ENCODE measurements at places on chromosomes 1 and 21.

DNA sequence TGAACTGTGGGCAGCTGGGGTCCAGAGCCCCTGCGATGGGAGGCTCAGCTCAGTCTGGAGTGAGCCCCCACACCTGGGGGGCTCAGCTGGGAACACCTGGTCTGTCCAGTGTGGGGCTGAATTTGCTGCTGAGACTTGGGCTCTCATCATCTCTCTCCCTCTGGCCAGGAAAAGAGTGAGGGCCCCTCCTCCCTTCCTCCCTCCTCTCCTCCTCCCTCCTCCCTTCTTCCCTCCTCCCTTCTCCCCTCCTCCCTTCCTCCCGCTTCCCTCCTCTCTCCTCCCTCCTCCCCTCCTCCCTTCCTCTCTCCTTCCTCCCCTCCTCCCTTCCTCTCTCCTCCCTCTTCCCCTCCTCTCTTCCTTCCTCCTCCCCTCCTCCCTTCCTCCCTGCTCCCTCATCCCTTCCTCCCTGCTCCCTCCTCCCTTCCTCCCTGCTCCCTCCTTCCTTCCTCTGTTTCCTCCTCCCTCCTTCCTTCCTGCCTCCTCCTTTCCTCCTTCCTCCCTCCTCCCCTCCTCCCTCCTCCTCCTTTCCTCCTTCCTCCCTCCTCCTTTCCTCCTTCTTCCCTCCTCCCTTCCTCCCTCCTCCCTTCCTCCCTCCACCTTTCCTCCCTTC is 23.5 kb upstream of the PEX10 start:
- DNase-seq: no peak

- DNase-seq: no peak
These were observed 29.4 kb upstream of the SOD1 start for GRCh38 chr21:31629972-31630711.

DNA sequence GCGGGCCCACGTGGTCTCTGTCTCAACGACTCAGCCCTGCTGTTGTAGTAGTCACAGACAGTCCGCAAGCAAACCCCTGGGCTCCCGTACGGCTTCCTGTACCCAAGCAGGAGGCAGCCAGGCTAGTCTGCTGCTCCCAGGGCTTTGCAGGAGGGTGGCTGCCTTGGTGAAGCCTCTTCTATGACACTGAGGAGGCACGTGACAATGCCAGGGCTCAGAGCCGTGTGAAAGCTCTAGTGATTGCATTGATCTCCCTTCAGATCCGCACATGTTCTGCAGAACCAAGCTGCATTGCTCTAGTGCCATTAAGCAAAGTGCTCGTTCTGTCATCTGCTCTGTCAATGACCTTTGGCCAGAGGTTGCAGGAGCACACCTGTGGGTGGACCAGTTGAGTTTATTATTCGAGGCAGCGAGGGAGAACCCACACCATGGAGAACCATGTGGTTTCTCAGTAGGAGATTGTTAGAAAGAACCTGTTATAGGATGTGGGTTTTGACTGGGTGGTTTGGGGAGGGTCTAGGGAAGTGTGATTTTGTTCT is 18.0 kb downstream of the UMODL1 start:
- peak; percentile 21 for DNase-seq

DNA sequence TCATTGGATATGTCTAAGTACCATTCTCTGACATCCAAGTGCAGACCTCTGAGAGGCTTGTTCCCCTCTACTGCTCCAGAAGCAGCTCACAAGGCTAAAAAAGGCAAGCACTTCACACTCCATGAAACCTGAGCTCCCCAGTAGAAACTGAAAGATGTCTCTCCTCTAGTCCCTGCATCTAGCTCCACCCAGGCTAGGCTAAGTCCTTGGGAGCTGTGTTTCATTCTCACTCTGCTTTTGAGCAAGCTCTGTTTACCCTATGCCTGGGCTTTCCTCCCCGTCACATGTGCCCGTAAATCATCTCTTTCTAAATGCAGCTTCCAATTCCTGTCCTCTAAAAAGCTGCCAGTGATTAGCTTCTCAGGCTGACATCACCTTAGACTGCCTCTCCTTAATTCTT is 39.0 kb downstream of the LRRC71 start:
- DNase-seq: no peak

DNA sequence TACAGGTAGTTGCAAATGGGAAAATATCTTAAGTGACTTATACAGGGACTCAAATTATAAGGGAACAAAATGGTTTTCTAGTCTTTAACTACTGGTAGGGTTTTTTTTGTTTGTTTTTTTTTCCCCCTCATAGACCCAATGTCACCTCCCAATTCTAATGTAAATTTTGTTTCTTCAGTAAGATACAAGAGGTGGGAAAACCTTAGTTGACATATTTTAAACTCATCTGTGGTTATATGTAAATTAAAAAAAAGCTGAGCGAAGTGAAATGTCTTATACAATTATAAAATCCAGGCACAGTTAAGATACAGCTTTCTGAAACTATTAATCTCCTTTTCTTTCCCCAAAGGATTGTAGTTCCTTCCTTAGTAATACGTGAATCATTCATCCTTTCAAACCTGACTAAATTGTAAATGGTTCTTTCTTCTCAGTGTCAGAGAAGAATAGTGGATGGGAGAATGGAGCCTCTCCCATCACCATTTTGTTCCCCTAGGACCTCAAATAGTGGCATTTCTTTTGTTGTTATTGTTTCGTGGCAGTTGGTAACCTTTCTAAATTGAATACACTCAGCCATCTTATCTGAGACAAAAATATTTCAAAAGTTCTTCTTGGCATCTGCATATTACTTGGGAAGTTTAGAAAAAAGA is 11.2 kb downstream of the TSEN15 start:
- DNase-seq: no peak

DNA sequence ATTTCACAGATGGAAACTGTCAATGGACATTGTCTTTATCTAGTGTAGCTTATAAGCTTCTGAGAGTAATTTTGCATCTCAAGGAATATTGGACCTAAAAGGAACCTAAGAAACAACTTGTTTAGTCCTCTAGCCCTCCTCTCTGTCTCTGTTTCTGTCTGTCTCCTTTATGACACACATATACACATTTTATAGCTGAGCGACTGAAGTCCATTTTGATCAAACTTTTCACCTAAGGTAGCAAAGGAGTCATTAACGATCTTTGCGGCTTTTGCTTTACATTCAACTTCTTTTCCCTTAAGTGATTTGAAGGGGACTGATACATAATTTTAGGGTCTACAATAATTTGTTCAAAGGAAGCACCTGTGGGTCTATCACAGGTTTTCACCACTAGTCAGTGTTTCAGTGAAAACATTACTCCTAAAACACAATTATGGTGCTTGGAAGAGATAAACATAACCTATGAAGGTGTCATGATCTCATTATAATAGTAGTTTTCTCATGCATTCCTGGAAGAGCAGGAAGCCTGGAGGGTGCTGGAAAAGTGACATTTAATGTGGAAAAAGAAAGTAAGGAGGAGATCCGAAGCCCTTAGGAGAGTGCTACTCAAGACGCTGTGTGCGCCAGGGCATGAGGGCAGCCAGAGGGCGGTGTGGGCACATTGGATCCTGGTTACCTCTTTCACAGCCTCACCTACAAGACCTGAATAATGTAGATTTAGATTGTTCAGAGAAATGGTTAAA is 248.6 kb downstream of the DNM3 start:
- DNase-seq: peak; percentile 48

- no peak for DNase-seq
These were observed 1.4 kb downstream of the PROK1 start for GRCh38 chr1:110452330-110452729.

DNA sequence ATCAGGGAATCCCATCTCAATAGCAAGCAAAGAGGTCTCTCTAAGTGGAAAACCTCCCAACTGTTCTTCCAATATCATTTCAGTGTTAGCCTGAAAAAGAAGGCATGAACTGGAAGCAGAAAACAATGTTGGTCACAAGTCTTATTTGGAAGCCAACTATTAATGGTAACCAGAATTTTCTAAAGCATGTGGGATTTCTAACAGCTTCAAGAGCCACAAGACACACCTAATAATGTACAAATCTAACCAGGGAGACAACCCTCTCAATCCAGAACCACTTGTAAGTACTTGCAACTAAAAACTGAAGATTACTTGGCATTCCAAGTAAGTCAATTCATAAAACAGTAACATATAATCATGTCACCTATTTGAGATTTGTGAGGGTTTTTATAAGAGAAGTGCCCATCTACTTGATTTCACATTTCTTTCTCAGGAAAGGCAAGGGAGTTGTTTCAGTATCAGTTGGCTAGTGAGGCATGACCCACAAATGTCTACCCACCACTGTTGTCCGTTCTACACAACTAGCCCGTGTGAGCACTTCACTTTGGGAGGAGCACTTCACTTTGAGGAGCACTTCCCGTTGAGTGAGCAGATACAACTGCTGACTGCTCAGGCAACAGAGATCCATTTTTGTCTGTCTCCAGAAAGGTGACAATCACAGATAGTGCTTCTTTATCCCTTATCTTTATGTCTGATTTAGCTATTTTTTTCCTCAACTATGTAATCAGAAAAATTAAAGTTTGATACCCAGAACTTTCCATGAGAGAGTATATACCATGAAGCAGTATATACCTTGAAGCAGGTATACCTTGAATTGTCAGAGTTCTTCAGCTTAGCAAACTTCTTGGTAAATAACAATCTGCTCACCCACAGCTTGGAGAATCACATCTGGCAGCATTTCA is 11.1 kb downstream of the STX6 start:
- no peak for DNase-seq

- peak; percentile 71 for DNase-seq
These were observed at the start of gene WLS for GRCh38 chr1:68232289-68233148. WLS (minus strand) TSS chr1:68232523; CDS start chr1:68232299, 224 bp downstream.

GRCh38 chr1:112061056-112061455 is 71.6 kb upstream of the KCND3 start:
- no peak for DNase-seq

- no peak for DNase-seq
These were observed 124.5 kb downstream of the TBX15 start for GRCh38 chr1:118863688-118864087.

GRCh38 chr1:204087893-204088528 is 15.1 kb downstream of the SOX13 start:
- DNase-seq: no peak

GRCh38 chr21:27269644-27270043 is 302.8 kb upstream of the ADAMTS5 start:
- peak; percentile 83 for DNase-seq

DNA sequence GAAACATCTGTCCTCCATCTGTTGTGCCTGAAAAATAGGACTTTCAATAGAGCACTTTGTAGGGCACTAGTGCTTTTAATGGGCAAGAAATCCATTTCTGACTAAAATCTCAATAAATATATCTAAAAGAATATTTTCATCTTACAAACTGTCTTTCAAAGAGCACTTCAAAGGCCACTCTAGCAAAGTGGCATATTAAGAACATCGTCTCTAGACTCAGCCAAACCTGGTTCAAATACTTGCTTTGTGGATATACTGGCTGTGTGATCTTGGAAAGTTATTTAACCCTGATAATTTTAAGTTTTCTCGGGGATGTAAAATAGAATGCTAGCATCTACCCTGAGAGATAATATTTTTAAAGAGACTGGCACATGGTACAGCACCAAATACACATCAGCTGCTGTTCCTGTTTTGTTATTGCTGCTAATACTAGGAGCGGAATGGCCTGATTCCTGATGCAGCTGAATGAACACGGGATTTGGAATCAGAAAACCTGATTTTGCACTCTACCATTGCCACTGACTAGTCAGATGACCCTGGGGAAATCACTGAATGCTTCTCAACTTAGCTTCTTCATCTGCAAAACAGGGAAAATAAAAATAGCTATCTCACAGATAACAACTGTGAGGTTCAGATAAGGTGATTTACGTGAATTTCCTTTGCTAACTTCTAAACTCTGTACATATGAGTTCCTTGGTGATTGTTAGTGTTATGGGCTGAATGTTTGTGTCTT is 25.2 kb upstream of the LRRC8C start:
- DNase-seq: no peak

DNA sequence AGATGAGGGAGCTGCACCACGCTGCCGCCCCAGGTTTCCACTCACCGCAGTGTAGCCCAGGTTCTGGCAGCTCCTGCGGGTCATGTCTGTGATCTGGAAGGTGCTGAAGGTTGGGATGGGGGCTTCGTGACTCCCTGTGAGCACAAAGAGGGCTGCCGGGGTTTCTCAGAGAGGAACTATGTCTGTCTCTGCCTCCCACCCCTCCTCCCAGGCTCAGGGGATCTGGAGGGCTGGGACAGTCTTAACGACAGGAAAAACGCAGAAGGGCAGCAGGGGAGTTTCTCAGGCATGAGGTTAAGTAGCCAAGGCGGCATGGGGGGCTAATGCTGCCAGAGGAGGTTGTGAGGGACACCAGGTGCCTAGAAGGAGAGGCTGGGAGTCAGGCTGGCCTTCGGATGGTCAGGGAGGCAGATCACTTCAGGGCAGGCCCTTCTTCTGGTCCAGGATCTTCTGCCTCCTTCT is 656 bp downstream of the SH2D2A start:
- no peak for DNase-seq

- DNase-seq: no peak
These were observed 3.4 kb downstream of the NLRP3 start for GRCh38 chr1:247419336-247419735.

DNA sequence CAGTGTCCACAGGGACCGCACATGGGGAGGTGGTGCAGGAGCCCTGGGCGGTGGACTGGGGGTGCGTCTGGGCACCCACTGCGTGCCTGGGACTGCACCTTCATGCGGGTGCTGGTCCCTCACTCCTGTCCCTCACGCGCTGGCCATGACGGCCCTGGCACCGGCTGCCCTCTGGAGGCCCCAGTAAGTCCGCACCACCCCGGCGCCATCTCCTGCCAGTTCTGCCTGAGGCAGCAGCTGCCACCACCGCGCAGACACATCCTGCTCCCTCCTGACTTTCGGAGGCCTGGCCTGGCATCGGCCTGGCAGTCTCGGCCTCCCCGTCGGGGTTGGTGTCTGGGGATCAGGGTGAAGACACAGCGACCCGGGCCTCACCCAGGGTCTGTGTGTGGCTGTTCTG is 64.8 kb downstream of the MORN1 start:
- DNase-seq: no peak

DNA sequence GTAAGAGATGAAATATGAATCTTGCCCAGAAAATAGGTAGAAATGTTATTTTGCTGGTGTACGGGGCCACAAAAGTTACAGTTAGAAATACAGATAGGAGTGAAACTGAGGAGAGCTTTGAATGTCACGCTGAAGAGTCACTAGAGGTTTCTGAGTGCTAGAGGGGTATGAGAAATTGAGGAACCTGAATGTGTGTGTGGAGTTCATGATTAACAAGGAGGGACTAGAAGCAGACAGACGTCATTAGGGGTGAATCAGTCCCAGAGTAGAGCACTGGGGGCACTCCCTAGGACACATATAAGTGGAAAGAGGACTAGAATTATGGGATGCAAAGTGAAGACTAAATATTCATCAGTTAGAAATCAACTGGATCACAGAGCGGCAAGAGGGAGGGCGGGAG is 188.9 kb upstream of the MAP1LC3C start:
- DNase-seq: no peak

GRCh38 chr1:186301448-186301847 is 73.6 kb downstream of the TPR start:
- DNase-seq: no peak

GRCh38 chr1:119981986-119982815 is 85.9 kb upstream of the ADAM30 start:
- DNase-seq: peak; percentile 21

Measured in AG08395 (cell line).